ENCODE measurements at places on chromosomes 2 and 18. TPM values are rescaled to one million over a fixed set of nuclear protein-coding genes. Genes with fewer than 3 reads are reported as not detected.

The PAIP2B gene
- total RNA-seq = 1.8 TPM

The CASP8 gene
- 9.5 TPM for total RNA-seq

The RAX gene
- total RNA-seq = not detected

The RNF125 gene
- total RNA-seq = 2.8 TPM

The ANKRD30B gene
- under 0.01 TPM for total RNA-seq

The BABAM2 gene
- 14.7 TPM for total RNA-seq

The ABCB11 gene
- total RNA-seq = not detected

The KCNG2 gene
- 1.4 TPM for total RNA-seq

The PSD4 gene
- 1.2 TPM for total RNA-seq

The IL37 gene
- total RNA-seq = not detected

The ATOH8 gene
- total RNA-seq = 9.8 TPM

The VAMP5 gene
- 85.9 TPM for total RNA-seq
